ENCODE measurements at places on chromosomes 7 and 10.

DNA sequence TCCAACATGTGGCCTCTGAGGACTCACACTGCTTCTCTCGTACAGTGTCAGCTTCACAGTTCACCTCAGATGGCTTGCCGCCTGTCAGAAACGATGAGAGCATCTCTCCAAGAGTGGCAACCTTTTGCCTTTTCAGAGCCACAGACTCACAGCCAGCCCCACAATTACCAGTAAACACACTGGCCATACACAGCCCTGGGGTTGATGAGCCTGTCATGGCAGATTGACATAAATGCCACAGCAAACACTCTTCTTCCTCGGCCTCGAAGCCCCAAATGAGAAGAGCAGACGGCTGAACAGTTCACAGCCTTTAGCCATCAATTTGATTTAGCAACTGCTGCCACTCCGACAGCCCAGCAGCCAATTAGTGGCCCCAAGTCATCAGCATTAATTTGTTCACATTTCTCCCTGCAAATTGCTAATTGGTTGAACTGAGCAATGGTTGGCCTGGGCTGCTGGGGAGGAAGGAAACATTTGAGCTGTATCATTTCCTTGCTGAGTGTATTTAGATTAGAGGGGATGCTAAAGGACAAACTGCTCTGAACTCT, 1142.9 kb downstream of the SORCS3 start:
- DNase-seq: no peak

DNA sequence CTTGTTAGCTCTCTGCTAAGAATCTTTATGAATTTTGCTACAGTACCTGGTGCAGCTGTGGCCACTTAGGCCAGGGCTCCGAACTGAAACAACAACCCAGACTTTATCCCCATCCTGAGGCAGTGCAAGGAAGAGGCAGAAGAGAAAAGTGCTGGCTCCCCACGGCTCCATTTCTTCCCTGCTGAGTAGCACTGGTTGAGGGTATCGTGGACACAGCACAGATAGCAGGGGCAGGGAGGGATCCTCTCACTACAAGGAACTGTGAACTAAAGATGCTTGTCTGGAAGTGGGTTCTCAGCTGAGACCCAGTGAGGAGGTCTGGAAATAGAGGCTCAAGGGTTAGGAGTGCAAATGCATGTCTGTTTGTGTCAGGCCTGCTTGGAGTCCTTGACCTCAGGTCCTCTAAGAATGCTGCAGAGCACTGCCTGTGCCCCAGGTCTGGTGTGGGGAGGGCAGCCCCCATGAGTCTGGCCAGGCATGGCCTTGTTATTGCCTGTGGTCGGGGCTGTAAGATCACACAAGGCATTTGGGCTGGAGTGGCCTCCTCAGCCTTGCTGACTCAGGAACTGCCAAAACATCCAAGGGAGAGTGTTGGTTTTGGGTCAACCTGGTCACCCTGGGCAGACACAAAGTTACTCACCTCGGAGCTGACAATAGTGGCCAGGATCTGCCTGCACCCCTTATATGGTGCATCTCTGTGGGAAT, 58.1 kb downstream of the DMBT1 start:
- DNase-seq: no peak

GRCh38 chr10:12880423-12880822, 121.1 kb downstream of the CCDC3 start:
- no peak for DNase-seq

- DNase-seq: no peak
Observed at GRCh38 chr10:71074176-71074755, 138.1 kb upstream of the UNC5B start.

DNA sequence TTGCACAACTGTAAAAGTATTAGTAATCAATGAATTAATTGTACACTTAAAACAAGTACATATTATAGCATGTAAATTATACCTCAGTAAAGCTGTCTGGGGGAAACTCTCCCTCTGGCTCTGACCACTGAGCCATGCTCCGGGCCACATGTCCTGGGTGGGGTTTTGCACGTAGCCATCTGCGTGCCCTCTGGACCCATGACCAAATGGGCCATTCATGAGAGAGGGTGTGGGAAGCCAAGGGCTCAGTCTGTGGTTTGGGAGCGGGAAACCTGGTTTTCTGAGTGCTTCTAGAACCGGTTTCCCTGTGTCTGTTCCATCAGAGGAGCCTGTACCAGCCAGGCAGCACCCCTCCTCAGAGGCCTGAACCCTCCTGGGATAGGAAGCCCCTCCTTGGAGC, 143.2 kb downstream of the SH3PXD2A start:
- no peak for DNase-seq

DNA sequence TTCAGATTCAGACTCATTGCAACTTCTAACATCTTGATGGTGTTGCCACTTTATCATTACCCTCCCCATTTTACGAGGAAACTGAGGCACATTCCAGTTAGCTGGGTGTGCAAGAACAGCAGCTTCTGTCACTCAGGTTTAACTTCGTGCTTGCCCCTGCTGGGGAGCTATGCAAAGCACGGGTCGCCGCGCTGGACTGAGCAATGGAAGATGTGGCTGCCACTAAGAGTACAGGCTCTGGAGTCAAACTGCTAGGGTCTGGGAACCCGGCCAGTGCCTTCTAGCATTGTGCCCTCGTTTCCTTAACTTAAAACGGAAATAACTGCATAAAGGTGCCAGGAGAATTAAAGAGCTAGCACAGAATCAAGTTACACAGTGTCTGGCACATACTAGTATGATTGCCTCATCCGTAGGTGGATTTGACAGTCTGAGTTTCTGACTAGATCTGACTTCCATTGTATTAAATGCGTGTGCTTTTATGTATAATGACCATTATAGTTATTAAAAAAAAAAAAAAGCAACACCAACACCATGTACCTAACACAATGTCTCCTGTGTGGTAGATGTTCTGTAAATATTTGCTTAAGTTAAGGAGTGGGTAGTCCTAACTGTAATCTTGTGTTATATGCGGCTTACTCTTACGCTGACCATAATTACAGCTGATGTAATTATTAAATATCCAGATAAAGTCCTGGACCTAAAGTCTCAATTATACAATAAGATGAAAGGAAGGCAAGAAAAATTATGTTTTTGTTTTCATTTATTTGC, 842 bp downstream of the ZNF22 start:
- peak; percentile 80 for DNase-seq

DNA sequence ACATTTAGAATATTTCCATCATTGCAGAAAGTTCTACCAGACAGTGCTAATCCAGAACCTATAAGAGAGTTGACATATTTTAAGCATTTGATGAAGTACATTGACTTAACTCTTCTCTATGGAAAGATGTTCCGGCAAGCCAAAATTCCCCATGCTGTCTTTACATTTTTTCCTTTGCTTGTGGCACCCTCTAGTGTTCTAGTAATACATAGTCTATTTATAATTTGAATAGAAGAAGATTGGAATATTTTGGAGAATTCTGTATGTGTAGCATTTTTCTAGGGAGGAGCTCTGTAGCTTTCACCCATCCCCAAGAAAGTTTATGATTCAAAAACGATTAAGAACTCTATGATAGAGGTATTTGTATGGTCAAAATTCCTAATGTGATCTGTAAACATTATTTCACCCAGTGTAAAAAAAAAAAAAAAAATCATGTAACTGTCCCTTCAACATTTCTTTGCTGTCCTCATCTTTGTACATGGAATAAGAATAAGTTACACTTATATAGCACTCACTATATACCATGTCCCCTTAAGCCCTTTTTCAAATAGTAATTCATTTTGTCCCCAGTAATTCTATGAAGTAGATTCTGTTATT, 33.2 kb downstream of the NRF1 start:
- no peak for DNase-seq

GRCh38 chr10:72540193-72540807, 85.6 kb downstream of the MICU1 start:
- no peak for DNase-seq

GRCh38 chr7:158454631-158455030, 133.0 kb downstream of the PTPRN2 start:
- DNase-seq: no peak

GRCh38 chr10:78472551-78472890, 438.9 kb downstream of the RPS24 start:
- peak; percentile 1 for DNase-seq

- DNase-seq: no peak
Observed at GRCh38 chr10:124323111-124323725, 95.5 kb downstream of the OAT start.

- DNase-seq: no peak
Observed at GRCh38 chr10:6995341-6995740, 415.3 kb upstream of the PRKCQ start.

DNA sequence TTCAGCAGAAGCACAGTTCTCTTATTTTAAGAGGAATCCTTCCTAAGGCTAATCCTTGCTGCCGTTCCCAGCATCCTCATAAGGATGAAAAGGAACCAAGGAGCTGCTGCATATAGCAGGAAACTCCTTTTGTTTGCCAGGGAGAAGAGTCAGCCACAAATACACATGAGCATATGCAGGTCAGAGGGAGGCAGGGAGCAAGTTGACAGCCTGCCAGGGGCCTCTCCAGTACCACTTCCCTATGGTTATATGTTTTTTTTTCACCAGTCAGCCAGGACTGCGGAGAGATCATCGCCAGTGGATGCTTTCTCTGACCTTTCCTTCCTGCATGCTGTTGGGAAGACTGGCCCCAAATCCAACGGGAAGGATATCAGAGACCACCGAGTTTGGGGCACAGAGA, 39.8 kb downstream of the SLC35B4 start:
- DNase-seq: no peak

DNA sequence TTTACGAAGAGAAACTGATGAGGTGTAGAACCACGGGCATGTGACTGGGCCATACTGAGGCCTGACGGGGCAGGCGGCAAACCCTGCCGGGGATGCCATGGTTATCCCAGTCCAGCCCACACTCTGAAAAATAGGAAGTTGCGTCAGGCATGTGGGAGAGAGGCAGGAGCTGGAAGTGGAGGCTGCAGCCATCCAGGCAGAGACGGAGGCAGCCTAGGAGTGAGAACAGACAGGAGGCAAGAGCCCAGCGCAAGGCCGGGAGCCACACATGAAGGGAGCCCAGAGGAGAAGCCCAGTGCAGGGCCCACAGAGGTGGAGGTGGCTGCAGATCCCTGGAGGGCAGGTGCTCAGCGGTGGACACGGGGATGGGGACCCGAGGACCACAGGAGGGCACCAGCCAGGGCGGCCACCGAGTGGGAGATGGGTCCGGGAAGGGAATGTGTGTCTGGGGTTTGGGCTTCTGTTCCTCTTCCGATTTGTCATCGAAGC, 175.2 kb upstream of the PPP2R2D start:
- no peak for DNase-seq

DNA sequence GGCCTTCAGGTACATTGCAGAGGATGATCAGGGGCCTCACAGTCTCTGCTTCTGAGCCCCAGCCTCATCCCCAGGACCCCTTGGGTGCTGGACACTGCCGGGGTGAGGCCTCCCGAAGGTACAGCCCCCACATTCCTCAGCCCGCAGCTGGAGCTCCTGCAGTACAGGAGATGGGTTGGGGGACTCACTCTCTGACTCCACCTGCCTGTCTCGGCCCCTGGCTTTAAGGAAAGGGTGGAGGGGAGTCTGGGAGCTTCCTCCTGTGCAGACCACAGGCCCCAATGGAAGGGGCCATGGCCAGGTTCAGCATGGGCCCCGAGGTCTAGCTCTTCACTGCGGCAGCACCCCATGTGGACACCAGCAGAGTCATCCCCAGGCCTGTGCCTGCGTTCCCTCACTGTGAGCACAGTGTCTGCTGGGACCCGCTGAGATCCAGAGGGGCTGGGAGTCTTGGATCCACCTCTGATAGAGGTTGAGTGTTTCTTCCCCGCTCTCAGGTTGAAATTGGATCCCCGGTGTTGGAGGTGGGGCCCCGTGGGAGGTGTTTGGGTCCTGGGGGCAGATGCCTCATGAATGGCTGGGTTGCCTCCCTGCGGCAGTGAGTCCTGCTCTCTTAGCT, 99.9 kb downstream of the PRKAG2 start:
- DNase-seq: no peak

DNA sequence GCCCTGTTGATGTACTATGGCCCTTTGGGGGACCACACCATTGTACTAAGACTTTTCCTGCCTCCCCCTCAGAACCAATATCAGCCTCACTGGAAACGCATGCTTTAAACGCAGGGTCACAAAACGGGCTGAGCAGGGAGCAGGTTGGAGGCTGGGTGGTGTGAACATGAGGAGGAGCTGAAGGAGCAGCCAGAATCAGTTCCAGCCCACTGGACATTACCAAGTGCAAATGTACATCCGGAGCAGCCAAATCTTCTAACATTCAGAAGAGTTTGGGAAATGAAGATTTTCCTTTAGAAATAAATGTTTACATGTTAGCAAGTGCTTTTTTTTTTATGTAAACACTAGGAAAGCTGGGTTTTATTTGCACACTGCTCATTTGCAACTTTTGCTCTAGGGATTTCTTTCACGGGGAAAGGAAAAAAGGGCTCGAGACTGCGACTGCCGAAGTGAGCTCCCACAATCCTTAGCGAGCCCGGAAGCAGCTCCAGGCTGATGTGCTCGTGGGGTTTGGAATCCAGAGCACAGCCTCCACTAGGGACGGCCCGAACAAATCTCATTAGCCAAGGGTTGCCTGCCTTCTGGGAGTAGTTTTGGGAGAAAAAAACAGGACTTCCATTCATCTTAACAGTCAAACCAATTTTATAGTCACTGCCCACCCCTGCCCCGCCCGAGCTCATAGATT, 108.0 kb upstream of the YAE1 start:
- DNase-seq: no peak

GRCh38 chr10:18545621-18546305, 105.6 kb downstream of the NSUN6 start:
- DNase-seq: peak; percentile 0

GRCh38 chr7:151827620-151828019, 49.3 kb downstream of the PRKAG2 start:
- DNase-seq: no peak

DNA sequence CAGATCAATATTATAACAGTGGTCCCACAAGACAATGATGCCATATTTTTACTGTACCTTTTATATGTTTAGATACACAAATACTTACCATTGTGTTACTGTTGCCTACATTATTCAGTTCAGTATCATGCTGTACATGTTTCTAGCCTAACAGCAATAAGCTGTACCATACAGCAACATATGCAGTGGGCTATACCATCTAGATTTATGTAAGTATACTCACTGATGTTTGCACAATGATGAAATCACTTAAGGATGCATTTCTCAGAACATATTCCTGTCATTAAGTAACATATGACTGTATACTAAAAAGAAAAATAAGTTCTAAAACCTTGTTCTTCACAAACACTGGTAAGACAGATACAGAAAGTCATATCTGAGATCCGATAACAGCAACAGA, 468.6 kb upstream of the SEMA3A start:
- no peak for DNase-seq

GRCh38 chr7:73768641-73769480, 1.2 kb downstream of the CLDN3 start:
- DNase-seq: no peak

GRCh38 chr7:72490301-72490700, 78.2 kb upstream of the CALN1 start:
- DNase-seq: no peak

DNA sequence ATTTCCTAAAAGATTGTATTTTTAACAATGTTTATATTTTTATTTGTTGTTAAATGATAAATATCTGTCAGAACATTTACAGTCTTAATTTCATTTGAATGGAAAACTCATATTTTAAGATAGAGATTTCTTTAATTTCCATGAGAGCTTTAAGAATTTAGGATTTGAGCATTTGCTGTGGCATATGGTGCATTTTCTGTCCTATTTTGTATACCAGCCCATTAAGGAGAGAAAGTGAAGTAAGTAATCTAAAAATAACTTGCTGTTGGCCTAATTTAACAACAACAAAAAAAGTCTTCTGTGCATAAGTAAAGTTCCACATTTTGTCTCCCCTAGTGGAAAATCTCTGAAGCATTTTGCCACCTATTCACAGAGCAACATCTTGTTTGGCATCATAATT, 190.9 kb upstream of the PPP1R3A start:
- no peak for DNase-seq

- no peak for DNase-seq
Observed at GRCh38 chr10:117003336-117003735, 1.7 kb downstream of the SHTN1 start.

GRCh38 chr10:105834261-105835059, 1193.4 kb downstream of the SORCS3 start:
- no peak for DNase-seq
